Right lung (tissue), 10 donors: ENCODE measurements at places on chromosomes 2 and 18. TPM values are rescaled to one million over a fixed set of nuclear protein-coding genes. Genes with fewer than 3 reads are reported as not detected.

- DNase-seq, result no peak
Observed at GRCh38 chr2:3587432-3587831, 7.5 kb upstream of the COLEC11 start.

Gene ITGA4
- polyA plus RNA-seq, result 21.4 TPM

Gene RNF144A
- polyA plus RNA-seq, result 31.4 TPM

DNA sequence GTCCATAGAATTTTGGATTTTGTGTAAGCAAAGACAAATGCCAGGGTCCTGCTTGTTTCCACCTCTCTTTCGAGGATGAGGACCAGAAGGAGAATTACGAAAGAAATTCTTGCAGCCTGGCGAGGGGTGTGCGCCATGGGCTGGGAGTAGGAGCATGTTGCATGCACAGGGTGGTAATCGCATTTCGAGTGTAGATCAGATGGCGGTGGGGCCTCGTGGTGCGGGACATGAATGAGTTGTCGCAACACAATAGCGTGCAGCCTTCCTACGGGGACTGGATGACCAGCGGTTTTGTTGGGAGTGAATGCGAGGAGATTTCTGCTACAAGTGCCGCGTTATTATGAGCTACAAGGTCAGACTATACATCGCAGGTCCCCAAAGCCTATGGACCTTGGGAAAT, 4.2 kb upstream of the EN1 start:
- DNase-seq, result no peak

Gene GALNT14
- polyA plus RNA-seq, result 4.6 TPM

Gene CD8B
- 0.40 TPM for polyA plus RNA-seq

Gene FLACC1
- polyA plus RNA-seq, result 5.2 TPM

Gene DQX1
- polyA plus RNA-seq, result 0.17 TPM

- no peak for DNase-seq
Observed at GRCh38 chr2:196759378-196759706, 40.1 kb downstream of the GTF3C3 start.

- DNase-seq, result no peak
Observed at GRCh38 chr2:113058411-113058994, 495 bp upstream of the IL36RN start.

- DNase-seq, result peak; percentile 27
Observed at GRCh38 chr2:74991977-74992376, 33.5 kb downstream of the POLE4 start.

- no peak for DNase-seq
Observed at GRCh38 chr2:235191486-235191885, 239.7 kb downstream of the SH3BP4 start.
